ENCODE measurements at places on chromosomes 11 and 22. TPM values are rescaled to one million over a fixed set of nuclear protein-coding genes. Genes with fewer than 3 reads are reported as not detected.

DNA sequence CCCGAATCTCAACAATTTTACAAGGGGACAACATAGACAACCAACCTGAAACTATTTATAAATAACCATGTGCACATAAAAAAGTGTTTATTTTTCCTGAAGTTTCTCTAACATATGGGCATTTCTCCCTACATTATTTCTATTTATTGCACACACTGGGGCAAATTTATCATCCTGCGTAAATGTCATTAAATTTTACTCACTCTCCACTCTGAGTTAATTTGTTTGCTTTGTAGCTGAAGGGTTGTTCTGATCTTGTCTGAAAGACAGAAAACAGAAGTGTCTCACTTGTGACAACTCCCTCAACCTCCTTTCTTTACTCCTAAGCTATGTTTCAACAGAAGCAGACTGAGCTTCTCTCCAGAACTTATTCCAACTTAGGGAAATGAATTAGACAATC is 194.2 kb downstream of the HIPK3 start:
- H3K36me3 ChIP-seq, result no peaks in the 10 kb centered on the region
- H3K27me3 ChIP-seq, result no peaks in the 10 kb centered on the region
- no peak for DNase-seq
- H3K27ac ChIP-seq, result no peak overlapping the region
- H3K4me1 ChIP-seq, result no peaks in the 10 kb centered on the region

- H3K27me3 ChIP-seq, result peaks cover 2% of the 10 kb centered on the region
- no peak overlapping the region for H3K4me3 ChIP-seq
- H3K4me1 ChIP-seq, result peaks cover 6% of the 10 kb centered on the region
- no peak overlapping the region for H3K27ac ChIP-seq
- no peak for DNase-seq
Observed at GRCh38 chr11:134366254-134366653, 34.5 kb downstream of the GLB1L2 start.

CBLIF gene
- total RNA-seq, result not detected

GRCh38 chr11:90192869-90193582 is 29.8 kb downstream of the CHORDC1 start:
- H3K4me1 ChIP-seq, result peaks cover 2% of the 10 kb centered on the region
- H3K27ac ChIP-seq, result no peak overlapping the region
- peaks cover 18% of the 10 kb centered on the region for H3K36me3 ChIP-seq
- H3K27me3 ChIP-seq, result no peaks in the 10 kb centered on the region
- no peak for DNase-seq

- no peak overlapping the region for H3K4me3 ChIP-seq
- no peaks in the 10 kb centered on the region for H3K4me1 ChIP-seq
- H3K27me3 ChIP-seq, result peaks cover 12% of the 10 kb centered on the region
- no peak for DNase-seq
Observed at GRCh38 chr11:57197762-57198161, 16.0 kb downstream of the LRRC55 start.

- peaks cover 23% of the 10 kb centered on the region for H3K27me3 ChIP-seq
- H3K36me3 ChIP-seq, result no peaks in the 10 kb centered on the region
- DNase-seq, result no peak
- no peak overlapping the region for H3K4me3 ChIP-seq
- no peak overlapping the region for H3K27ac ChIP-seq
Observed at GRCh38 chr11:33778675-33779074, 4.4 kb upstream of the FBXO3 start.

LRP4 gene
- total RNA-seq, result 0.32 TPM

OR5B12 gene
- not detected for total RNA-seq

MMP27 gene
- not detected for total RNA-seq

DNA sequence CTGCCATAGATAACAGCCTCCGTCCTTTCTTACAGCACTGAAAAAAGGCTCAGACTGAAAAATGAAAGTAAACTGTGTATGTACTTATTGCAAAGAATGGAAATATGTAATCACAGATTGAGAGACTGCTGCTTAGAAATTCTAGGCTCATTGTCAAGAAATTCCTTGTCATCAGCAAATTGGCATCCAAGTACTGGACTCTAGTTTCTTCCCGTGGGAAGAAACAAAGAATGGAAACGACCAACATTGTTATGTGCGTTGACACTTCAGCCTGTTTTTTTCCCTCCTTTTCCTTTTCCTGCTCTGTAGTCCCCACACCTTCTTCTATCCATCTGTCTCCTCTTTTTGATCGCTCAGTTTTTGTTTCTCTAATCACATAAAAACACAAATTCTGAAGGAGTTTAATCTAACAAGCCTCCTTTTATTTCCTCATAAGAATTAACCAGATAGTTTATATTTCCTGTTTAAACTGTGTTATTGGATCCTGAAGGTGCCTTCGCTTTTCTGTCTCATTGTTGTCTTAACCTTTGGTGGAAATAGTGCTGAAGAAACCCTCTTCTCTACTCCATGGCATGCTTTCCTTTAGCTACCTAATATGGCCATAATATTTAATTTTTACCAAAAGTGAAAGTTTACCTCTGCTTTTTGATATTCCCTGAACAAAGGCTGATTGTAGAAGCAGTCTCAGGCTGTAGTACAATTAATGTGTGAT is 20.0 kb upstream of the CASP12 start:
- DNase-seq, result no peak
- H3K27me3 ChIP-seq, result no peaks in the 10 kb centered on the region
- peak overlapping the region; percentile 59 for H3K4me3 ChIP-seq
- no peaks in the 10 kb centered on the region for H3K36me3 ChIP-seq

GRCh38 chr11:82872377-82873150 is 27.7 kb downstream of the PRCP start:
- no peak for DNase-seq
- peaks cover 32% of the 10 kb centered on the region for H3K4me1 ChIP-seq
- H3K36me3 ChIP-seq, result peaks cover 4% of the 10 kb centered on the region
- no peaks in the 10 kb centered on the region for H3K27me3 ChIP-seq
- no peak overlapping the region for H3K27ac ChIP-seq

- no peak overlapping the region for H3K27ac ChIP-seq
- no peaks in the 10 kb centered on the region for H3K36me3 ChIP-seq
- H3K27me3 ChIP-seq, result peaks cover 31% of the 10 kb centered on the region
- H3K4me3 ChIP-seq, result no peak overlapping the region
Observed at GRCh38 chr22:27669798-27670599, 131.6 kb downstream of the MN1 start.

GRCh38 chr11:60862171-60862570 is 5.2 kb upstream of the ZP1 start:
- H3K36me3 ChIP-seq, result no peaks in the 10 kb centered on the region
- no peak overlapping the region for H3K27ac ChIP-seq
- no peak for DNase-seq
- no peaks in the 10 kb centered on the region for H3K27me3 ChIP-seq

DNA sequence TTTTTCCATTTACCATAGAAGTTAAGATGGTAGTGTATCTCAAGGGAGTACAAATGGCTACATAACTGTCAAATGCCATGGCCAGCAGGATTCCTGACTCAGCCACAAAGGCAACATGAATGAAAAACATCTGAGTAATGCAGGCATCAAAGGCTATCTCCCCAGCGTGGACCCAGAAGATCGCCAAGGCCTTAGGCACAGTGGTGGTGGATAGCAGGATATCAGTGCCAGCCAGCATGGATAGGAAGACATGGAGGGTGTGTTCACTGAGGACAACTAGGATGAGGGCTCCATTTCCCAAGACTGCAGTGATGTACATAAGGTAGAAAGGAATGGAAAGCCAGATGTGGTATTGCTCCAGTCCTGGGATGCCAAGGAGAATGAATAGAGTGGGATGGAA is 18.0 kb downstream of the OR52B2 start:
- no peak overlapping the region for H3K4me3 ChIP-seq
- no peaks in the 10 kb centered on the region for H3K36me3 ChIP-seq
- no peak overlapping the region for H3K27ac ChIP-seq
- H3K4me1 ChIP-seq, result no peaks in the 10 kb centered on the region
- H3K27me3 ChIP-seq, result peaks cover 2% of the 10 kb centered on the region

GRCh38 chr11:32698579-32698978 is 95.9 kb downstream of the CCDC73 start:
- peaks cover 7% of the 10 kb centered on the region for H3K27me3 ChIP-seq
- no peaks in the 10 kb centered on the region for H3K36me3 ChIP-seq
- no peaks in the 10 kb centered on the region for H3K4me1 ChIP-seq
- DNase-seq, result no peak
- no peak overlapping the region for H3K4me3 ChIP-seq
- H3K27ac ChIP-seq, result no peak overlapping the region

INSC gene
- total RNA-seq, result 1.0 TPM

DNA sequence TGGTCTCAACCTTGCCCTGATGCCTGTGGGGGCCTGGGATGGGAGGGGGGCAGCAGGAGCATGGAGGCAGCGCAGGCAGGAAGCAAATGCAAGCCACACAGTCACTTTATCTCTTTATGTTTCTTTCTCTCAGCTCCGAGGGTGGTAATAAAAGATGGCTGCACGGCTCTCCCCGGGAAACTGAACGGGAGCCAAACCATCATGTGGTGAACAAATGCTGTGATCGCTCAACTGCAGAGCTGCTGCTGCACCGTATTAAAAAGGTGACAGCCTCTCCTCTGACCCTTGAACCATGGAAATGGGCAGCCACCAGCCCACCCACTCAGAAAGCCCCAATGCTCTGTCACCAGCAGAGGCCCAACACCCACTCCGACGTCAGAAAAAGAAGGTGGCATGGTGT is 110.0 kb downstream of the TIMP3 start:
- H3K36me3 ChIP-seq, result no peaks in the 10 kb centered on the region
- no peaks in the 10 kb centered on the region for H3K27me3 ChIP-seq
- no peak for DNase-seq

DNA sequence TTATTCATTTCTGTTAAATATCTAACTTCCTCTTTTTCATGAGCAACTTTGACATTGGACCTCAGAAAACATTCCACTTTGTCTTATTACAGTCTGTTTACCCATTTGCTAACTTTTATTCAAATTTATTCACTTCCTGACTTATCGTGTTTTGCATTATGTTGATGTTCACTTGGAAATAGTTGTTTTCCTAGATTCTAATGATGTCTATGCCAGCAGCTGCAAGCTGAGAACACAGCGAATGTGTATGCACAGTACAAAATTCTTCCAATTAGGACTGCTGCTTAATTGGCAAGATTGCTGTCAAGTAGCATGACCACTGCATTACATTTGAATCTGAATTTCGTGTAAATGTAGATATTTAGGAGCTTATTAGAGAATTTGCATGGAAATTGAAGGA is 61.5 kb upstream of the GRIA4 start:
- no peaks in the 10 kb centered on the region for H3K36me3 ChIP-seq
- DNase-seq, result no peak
- H3K27ac ChIP-seq, result no peak overlapping the region
- no peak overlapping the region for H3K4me3 ChIP-seq
- no peaks in the 10 kb centered on the region for H3K4me1 ChIP-seq

GRCh38 chr11:56968524-56968923 is 20.2 kb upstream of the OR5AK2 start:
- H3K36me3 ChIP-seq, result no peaks in the 10 kb centered on the region
- H3K4me3 ChIP-seq, result no peak overlapping the region
- no peaks in the 10 kb centered on the region for H3K27me3 ChIP-seq
- H3K4me1 ChIP-seq, result no peaks in the 10 kb centered on the region

SLC37A4 gene
- total RNA-seq, result 28.3 TPM

GRCh38 chr11:115409691-115410220 is 94.5 kb downstream of the CADM1 start:
- H3K4me3 ChIP-seq, result no peak overlapping the region
- no peak overlapping the region for H3K27ac ChIP-seq
- H3K27me3 ChIP-seq, result peaks cover 1% of the 10 kb centered on the region
- DNase-seq, result no peak
- H3K36me3 ChIP-seq, result no peaks in the 10 kb centered on the region

- no peak overlapping the region for H3K4me3 ChIP-seq
- H3K36me3 ChIP-seq, result no peaks in the 10 kb centered on the region
- H3K27me3 ChIP-seq, result peaks cover 12% of the 10 kb centered on the region
- DNase-seq, result no peak
- no peaks in the 10 kb centered on the region for H3K4me1 ChIP-seq
- H3K27ac ChIP-seq, result no peak overlapping the region
Observed at GRCh38 chr22:22433770-22434169, 74.8 kb downstream of the ZNF280B start.

GRCh38 chr22:49632199-49633009 is 195.3 kb downstream of the BRD1 start:
- no peaks in the 10 kb centered on the region for H3K27me3 ChIP-seq
- no peak overlapping the region for H3K27ac ChIP-seq
- H3K36me3 ChIP-seq, result no peaks in the 10 kb centered on the region
- no peak overlapping the region for H3K4me3 ChIP-seq

DNA sequence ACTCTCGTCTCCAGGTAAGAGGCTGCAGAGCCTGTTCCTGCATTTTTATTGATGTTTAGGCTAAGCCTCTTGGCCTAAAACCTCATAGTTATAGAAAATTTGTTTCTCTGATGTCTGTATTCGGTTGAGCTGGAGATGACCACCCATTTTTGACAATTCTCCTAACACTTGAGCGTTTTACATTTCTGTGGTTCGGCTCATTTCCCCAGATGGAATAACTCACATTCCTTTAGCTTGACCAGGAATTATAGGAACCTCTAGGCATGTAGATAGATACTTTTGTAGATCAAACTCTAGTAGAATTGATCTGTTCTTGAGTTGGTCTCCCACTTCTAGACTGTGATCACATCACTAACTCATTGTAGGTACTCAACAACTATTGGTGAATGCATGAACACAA is 172.6 kb upstream of the CADM1 start:
- H3K27me3 ChIP-seq, result peaks cover 3% of the 10 kb centered on the region
- no peaks in the 10 kb centered on the region for H3K4me1 ChIP-seq
- no peak overlapping the region for H3K27ac ChIP-seq
- no peak overlapping the region for H3K4me3 ChIP-seq
- DNase-seq, result no peak
- no peaks in the 10 kb centered on the region for H3K36me3 ChIP-seq

TSPAN18 gene
- 8.4 TPM for total RNA-seq

- H3K27ac ChIP-seq, result no peak overlapping the region
- DNase-seq, result peak; percentile 18
- no peak overlapping the region for H3K4me3 ChIP-seq
- peaks cover 24% of the 10 kb centered on the region for H3K36me3 ChIP-seq
- no peaks in the 10 kb centered on the region for H3K27me3 ChIP-seq
- no peaks in the 10 kb centered on the region for H3K4me1 ChIP-seq
Observed at GRCh38 chr11:17972987-17973386, 39.9 kb downstream of the SERGEF start.

DNA sequence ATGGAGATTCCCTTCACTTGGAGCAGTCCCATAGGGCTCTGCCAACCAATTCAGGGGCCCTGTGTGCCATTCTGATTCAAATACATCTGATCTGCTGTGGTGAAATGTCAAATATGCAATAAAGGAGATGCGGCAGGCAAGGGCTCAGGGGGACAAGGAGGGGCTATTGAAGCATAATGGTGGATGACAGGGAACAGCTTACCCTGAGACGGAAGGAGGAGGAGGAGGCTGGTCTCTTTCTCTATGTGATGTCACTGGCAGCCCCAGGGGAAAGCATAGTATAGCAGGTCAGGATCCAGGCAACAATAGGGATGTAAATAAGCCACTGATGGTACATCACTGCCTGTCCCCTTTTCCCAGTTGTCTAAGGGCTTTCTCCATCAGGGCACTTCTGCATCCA is 350.9 kb upstream of the SYN3 start:
- no peak for DNase-seq
- H3K27me3 ChIP-seq, result peaks cover 3% of the 10 kb centered on the region
- H3K36me3 ChIP-seq, result no peaks in the 10 kb centered on the region
- H3K4me3 ChIP-seq, result no peak overlapping the region
- H3K27ac ChIP-seq, result no peak overlapping the region
- no peaks in the 10 kb centered on the region for H3K4me1 ChIP-seq

KRTAP5-10 gene
- total RNA-seq, result not detected

- no peak overlapping the region for H3K27ac ChIP-seq
- H3K27me3 ChIP-seq, result no peaks in the 10 kb centered on the region
- H3K4me1 ChIP-seq, result no peaks in the 10 kb centered on the region
- no peaks in the 10 kb centered on the region for H3K36me3 ChIP-seq
- DNase-seq, result no peak
Observed at GRCh38 chr11:39144351-39145130, 2314.9 kb downstream of the LRRC4C start.

Measured in activated naive CD4-positive, alpha-beta T cell treated with anti-CD3 and anti-CD28 coated beads for 36 hours (primary cell).